Uterus (tissue), 4 donors: ENCODE measurements at places on chromosomes 12 and 14. TPM values are rescaled to one million over a fixed set of nuclear protein-coding genes. Genes with fewer than 3 reads are reported as not detected.

DNA sequence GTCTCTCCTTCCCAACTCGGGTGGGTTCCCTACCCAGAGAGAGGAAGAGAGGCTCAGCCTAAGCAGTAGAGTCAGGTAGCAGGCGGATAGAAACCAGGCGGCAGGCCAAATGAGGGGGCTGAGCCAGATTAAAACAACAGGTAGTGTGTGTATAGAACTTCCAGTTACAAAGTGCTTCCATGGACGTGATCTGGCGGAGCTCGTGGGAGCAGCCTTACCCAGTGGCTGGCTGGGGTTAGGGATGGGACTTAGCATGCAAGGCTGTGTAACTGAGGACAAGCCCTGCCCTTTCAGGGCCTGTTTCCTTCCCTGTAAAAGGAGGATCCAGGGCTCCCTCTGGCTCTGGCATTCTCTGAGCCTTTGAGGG, 8.3 kb downstream of the KRT80 start:
- no peaks in the 10 kb centered on the region for H3K4me1 ChIP-seq
- H3K27me3 ChIP-seq = no peaks in the 10 kb centered on the region
- no peaks in the 10 kb centered on the region for H3K36me3 ChIP-seq
- no peak for DNase-seq

DNA sequence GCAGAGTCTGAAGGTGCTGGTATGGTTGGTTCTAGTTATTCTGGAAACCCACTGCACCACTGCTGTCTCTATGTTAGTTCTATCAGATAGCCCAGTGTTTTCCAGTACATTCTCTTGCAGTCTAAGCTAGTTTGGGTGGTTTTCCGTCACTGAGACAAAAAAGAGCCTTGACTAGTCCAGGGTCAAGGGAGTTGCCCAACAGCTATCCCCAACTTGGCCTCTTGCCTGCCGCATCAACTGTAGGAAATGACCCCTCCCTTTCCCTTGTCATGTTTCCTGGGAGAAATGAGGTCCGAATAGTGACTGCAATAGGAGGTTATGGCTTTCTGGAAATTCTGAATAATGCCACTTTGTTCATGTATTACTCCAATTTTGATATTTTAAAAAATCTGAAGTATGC, 160.4 kb downstream of the EFCAB11 start:
- H3K27me3 ChIP-seq = no peaks in the 10 kb centered on the region
- no peaks in the 10 kb centered on the region for H3K36me3 ChIP-seq

DNA sequence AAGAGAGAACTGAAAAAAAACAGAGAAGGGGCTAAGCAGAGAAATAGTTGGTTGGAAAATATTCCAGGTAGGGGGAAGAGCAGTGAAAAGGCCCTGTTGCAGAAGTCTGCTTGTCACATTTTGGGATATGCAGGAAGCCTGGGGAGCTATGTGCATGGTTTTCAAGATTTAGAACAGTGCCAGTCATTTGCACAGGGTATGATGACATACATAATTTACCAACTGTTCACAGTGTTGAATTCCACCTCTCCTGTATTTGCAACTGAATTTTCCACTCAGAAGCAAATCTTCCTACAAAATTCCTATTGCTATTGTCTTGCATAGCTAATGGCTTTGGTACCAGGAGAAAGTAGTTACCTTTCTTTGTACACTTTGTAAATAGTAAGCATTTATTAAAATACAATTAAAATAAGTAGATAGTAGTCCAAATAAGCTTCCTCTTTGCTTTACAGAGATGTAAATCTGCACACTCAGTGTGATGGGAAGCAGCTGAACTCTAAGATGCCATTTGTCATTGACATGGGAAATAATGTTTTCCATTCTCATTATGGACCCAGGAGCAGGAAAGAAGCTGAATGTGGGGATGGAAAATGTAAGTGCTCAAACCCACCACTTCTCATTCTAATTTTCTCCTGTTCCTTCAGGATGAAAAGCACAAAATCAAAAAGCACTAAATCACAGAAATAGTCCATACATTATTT, 177.4 kb downstream of the BTG1 start:
- no peaks in the 10 kb centered on the region for H3K27me3 ChIP-seq
- H3K4me3 ChIP-seq = no peak overlapping the region
- no peaks in the 10 kb centered on the region for H3K4me1 ChIP-seq
- no peak overlapping the region for H3K27ac ChIP-seq

DNA sequence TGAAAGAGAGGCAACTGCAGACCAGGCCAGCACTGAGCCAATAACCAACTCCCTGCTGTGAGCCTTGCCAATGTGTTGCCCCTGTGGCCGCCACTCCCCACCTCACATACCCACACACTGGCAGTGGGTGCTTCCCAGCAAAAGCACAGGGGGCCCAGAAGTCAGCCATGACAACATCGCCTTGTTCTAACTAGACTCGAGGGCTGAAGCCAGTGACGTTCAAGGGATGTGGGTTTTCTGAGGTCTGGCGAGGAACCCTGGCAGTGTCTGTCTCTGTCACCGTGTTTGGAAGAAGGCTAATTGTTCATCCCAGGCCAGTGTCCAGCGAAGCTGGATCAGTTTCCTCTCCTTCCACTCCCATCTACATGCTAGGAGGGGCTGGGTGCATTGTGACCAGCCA, 311.8 kb upstream of the AMIGO2 start:
- H3K4me3 ChIP-seq = no peak overlapping the region
- DNase-seq = no peak
- no peaks in the 10 kb centered on the region for H3K27me3 ChIP-seq
- no peaks in the 10 kb centered on the region for H3K4me1 ChIP-seq

DNA sequence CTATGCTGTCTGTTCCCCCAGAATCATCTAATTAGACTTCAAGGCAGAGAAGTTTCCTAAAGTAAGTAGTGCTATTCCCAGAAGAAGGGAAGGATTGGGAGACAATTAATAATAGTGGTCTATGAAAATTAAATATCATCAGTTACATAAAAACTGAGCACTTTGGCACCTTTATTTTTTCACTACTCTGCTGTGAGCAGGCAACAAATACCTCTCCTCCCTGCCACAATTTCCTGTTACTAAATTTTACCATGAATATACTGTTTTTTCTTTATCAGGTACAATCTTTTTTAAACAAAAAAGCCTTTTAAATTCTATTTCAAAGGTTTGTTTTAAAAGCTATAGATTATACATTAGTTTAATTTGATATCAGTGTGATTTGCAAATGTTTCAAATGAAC, 29.4 kb upstream of the KRAS start:
- H3K4me1 ChIP-seq = no peaks in the 10 kb centered on the region
- no peak overlapping the region for H3K4me3 ChIP-seq
- no peak for DNase-seq

Gene SLC25A29
- total RNA-seq = 850 TPM

Gene SYNDIG1L
- not detected for total RNA-seq
